ENCODE measurements at places on chromosomes 16 and 17. TPM values are rescaled to one million over a fixed set of nuclear protein-coding genes. Genes with fewer than 3 reads are reported as not detected.

DNA sequence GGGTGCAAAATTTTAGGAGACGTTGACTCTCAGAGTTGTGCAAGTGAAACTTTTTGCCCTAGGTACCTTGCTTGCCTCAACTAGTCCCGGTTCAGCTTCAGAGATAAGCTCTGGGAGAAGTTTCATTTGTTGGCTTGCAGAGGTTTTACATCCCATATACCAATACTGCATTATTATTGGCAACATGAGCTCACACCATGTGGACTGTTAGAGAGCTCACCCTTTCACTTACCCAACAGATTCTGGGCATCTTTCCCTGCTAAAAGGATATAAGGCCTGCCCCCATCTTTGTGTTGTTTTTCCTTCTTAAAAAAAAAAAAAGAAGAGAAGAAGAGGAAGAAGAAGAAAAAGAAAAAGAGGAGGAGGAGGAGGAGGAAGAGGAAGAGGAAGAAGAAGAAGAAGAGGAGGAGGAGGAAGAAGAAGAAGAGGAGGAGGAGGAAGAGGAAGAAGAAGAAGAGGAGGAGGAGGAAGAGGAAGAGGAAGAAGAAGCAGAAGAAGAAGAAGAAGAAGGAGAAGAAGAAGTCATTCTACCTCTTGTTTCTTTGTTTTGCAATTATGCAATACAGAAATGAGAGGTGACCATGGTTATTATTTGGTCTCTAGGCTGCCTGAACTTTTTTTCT is 292.6 kb upstream of the IRX3 start:
- no peak for DNase-seq
- peaks cover 14% of the 10 kb centered on the region for H3K27me3 ChIP-seq
- no peaks in the 10 kb centered on the region for H3K36me3 ChIP-seq

- no peak overlapping the region for H3K4me3 ChIP-seq
- DNase-seq: no peak
- no peak overlapping the region for H3K27ac ChIP-seq
- no peaks in the 10 kb centered on the region for H3K36me3 ChIP-seq
- H3K27me3 ChIP-seq: peaks cover 23% of the 10 kb centered on the region
- peaks cover 3% of the 10 kb centered on the region for H3K4me1 ChIP-seq
These were observed 2.8 kb downstream of the FAM171A2 start for GRCh38 chr17:44360826-44361225.

- H3K4me3 ChIP-seq: no peak overlapping the region
- no peaks in the 10 kb centered on the region for H3K36me3 ChIP-seq
- no peak overlapping the region for H3K27ac ChIP-seq
- peaks cover 6% of the 10 kb centered on the region for H3K27me3 ChIP-seq
- no peak for DNase-seq
These were observed 549.0 kb downstream of the HS3ST4 start for GRCh38 chr16:26240807-26241206.

- H3K27ac ChIP-seq: no peak overlapping the region
- DNase-seq: no peak
- H3K36me3 ChIP-seq: no peaks in the 10 kb centered on the region
- peaks cover 17% of the 10 kb centered on the region for H3K27me3 ChIP-seq
- peaks cover 2% of the 10 kb centered on the region for H3K4me1 ChIP-seq
- H3K4me3 ChIP-seq: no peak overlapping the region
These were observed 27.1 kb upstream of the DBNDD1 start for GRCh38 chr16:90046122-90046970.

DNA sequence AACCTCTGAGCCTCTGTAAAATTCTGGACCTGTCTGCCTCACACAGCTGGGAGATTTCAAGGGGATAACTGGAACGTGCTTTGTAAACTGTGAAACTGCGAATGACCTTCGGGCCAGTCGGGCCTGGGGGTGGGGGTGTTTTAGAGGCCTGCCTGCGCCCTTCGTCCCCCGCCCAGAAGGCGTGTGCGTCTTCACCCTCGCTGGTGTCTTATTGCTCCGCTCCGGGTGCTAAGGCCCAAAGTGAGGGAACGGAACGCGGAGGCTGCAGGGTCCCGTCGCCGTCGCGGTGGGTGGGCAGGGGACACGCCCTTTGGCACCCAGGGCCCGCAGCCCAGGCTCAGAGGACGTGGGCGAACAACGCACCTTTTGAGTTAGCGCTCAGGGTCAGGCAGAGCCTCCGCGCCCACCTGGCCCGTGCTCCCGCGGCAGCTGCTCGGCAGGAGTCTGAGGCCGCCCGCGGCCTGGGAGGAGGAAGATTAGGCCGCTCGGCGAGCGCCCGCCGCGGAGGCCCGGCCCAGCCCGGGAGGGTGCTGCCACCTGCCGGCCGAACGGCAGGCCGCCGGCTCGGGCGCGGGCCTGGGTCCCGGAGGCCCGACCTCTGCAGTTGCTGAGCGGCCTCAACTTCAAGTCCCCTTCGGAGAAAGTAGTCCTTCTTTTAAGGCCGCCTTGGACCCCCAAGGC is 29.7 kb downstream of the DCAKD start:
- peaks cover 33% of the 10 kb centered on the region for H3K27me3 ChIP-seq
- H3K4me3 ChIP-seq: peak overlapping the region; percentile 29
- H3K36me3 ChIP-seq: peaks cover 9% of the 10 kb centered on the region
- peaks cover 17% of the 10 kb centered on the region for H3K4me1 ChIP-seq
- no peak overlapping the region for H3K27ac ChIP-seq

- peaks cover 2% of the 10 kb centered on the region for H3K4me1 ChIP-seq
- H3K4me3 ChIP-seq: no peak overlapping the region
- no peaks in the 10 kb centered on the region for H3K36me3 ChIP-seq
- peaks cover 15% of the 10 kb centered on the region for H3K27me3 ChIP-seq
- DNase-seq: peak; percentile 87
- H3K27ac ChIP-seq: no peak overlapping the region
These were observed 15.5 kb upstream of the TFAP4 start for GRCh38 chr16:4288148-4288921.

DNA sequence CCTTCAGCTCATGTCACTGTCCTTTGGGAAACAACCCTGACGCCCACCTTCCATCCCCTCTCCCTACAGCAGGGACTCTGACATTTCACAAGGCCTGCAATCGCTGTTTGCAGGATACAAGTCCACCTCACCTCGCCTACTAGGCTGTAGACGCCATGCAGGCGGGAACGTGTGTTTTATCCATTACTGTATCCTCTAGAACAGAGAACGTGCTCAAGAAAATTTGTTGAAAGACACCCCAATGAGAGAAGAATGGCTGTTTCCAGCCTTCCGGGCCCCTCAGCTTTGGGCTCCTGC is 1.5 kb upstream of the TTYH2 start:
- peaks cover 9% of the 10 kb centered on the region for H3K36me3 ChIP-seq
- H3K4me1 ChIP-seq: peaks cover 46% of the 10 kb centered on the region
- no peak for DNase-seq
- H3K4me3 ChIP-seq: peak overlapping the region; percentile 15

DNA sequence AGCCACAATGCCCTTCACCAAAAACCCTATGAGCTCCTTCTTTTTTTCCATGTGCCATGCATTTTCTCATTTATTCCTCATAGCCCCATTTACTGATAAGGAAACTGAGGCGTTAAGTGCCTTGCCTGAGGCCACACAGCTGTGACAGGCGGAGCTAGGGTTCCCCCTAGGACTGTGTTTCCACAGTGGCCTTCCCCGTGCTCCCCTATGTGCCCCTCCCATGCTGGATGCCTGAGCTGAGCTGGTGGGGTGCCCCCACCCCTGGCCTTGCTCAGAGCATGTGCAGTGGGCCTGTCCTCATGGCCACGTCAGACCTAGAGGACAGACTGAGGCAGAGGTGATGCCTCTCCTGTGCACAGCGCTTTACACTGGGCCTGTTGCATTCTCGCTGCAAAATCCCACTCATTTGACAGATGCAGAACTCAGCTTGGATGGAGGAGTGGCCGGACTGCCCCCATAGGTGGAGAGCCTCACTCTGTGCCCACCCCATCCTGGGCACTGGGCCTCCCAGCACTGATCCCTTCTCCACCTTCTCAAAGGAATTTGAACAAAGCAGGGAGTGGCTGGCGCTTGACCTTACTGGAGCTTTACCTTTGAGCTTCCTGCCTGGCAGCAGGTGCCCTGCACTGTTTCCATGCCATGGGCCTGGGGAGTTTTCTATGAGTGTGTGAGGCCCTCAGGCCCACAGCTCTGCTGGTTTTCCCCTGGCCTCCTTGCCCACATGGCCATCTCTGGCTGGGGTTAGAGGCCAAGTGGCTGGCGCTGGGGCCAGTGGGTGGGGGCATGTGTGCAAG is 2.6 kb downstream of the MAP2K3 start:
- H3K36me3 ChIP-seq: peaks cover 2% of the 10 kb centered on the region
- peaks cover 30% of the 10 kb centered on the region for H3K4me1 ChIP-seq
- peak overlapping the region; percentile 97 for H3K4me3 ChIP-seq
- peak overlapping the region; percentile 92 for H3K27ac ChIP-seq

- H3K36me3 ChIP-seq: no peaks in the 10 kb centered on the region
- H3K4me3 ChIP-seq: peak overlapping the region; percentile 68
- DNase-seq: no peak
- peaks cover 22% of the 10 kb centered on the region for H3K4me1 ChIP-seq
These were observed 467.1 kb downstream of the SOX9 start for GRCh38 chr17:72587773-72588511.

GRCh38 chr16:53045341-53046220 is 7.1 kb downstream of the CHD9NB start:
- H3K27me3 ChIP-seq: peaks cover 15% of the 10 kb centered on the region
- no peak overlapping the region for H3K4me3 ChIP-seq
- DNase-seq: no peak
- H3K27ac ChIP-seq: no peak overlapping the region

The TBL3 gene
- total RNA-seq: 29.4 TPM

The JPH3 gene
- not detected for total RNA-seq

The GNAO1 gene
- 6.7 TPM for total RNA-seq

The KARS1 gene
- total RNA-seq: 173 TPM
